ENCODE measurements at places on chromosomes 5 and 9.

- DNase-seq: no peak
Observed at GRCh38 chr9:114059047-114059803, 18.9 kb downstream of the AMBP start.

DNA sequence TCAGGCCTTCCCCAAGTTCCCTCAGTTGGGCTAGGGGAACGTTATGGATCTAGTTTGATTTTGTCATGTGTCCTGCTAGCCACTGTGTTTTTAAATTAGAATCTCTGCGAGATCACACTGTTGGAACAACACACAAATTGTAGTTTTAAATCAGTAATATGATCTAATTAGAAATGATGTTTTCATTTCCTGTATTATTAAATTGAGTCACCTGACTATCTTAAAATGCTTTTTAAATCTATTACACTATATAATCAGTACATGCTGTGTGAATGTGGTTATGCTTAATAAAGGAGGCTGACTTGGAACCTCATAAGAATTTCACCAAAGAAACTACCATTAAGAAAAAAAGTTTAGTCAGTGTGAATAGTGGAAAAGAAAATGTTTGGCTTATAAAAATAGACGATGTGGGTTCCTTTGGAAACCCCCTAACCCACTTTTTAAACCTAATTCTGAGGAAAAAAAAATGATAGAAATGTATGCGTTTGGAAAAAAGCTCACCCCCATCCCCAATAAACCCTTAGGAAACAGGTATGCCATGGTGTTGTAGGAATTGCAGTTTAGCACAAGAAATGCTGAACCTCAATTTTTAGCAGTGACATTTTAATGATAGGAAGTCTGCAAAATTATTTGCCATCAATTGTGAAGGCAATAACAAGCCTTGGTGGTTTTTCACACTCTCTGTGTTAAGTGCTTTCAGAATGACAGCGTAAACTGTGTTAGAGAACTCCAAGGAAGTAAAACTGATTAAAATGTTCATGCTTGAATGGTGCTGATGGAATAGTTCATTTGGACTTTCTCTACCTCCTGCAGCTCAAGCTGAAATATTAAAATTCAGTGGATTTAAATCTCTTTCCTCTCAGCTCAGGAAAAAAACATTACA, 59.0 kb downstream of the TLE4 start:
- DNase-seq: no peak

DNA sequence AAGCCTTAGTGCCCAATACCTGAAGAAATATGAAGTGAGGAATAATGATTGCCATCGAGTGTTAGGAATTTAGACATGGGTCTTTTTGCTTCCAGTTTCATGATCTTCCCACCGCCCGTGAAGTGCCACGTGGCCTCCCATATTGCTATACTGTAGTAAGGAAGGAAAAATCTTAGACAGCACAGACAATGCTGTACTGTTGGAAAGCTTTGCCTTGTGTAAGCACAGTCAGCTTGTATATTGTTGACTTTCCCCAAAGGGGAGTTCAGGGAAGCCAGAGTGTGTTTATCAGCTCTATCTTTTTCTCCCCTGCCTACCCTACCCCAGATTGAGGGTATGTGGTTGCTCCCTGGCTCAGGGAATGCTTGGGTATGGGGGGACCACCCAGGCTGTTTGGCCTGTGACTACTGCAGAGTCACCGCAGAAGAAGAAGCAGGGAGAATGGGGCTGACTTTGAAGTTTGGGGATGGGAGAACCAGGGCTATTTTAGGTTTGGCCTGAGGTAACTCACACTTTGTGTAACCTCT, 161.8 kb upstream of the MEF2C start:
- no peak for DNase-seq

- no peak for DNase-seq
Observed at GRCh38 chr5:157245886-157246285, 20.0 kb upstream of the CYFIP2 start.

DNA sequence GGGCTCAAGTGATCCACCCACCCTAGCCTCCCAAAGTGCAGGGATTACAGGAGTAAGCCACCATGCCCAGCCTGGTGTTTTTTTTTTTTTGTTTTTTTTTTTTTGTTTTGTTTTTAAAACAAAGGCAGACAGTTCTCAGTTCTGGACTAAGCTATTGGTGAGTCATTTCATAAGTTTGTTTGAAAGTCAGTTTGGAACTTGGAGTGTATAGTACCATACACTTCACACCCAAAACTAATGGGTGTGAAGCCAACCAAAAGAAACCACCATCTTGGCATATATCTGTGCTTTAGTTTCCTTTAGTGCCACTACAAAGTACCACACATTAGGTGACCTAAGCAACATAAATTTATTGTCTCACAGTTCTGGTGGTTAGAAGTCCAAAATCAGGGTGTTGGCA, 13.4 kb downstream of the MAST4 start:
- DNase-seq: no peak

GRCh38 chr5:33408816-33409215, 31.9 kb upstream of the TARS1 start:
- DNase-seq: no peak

DNA sequence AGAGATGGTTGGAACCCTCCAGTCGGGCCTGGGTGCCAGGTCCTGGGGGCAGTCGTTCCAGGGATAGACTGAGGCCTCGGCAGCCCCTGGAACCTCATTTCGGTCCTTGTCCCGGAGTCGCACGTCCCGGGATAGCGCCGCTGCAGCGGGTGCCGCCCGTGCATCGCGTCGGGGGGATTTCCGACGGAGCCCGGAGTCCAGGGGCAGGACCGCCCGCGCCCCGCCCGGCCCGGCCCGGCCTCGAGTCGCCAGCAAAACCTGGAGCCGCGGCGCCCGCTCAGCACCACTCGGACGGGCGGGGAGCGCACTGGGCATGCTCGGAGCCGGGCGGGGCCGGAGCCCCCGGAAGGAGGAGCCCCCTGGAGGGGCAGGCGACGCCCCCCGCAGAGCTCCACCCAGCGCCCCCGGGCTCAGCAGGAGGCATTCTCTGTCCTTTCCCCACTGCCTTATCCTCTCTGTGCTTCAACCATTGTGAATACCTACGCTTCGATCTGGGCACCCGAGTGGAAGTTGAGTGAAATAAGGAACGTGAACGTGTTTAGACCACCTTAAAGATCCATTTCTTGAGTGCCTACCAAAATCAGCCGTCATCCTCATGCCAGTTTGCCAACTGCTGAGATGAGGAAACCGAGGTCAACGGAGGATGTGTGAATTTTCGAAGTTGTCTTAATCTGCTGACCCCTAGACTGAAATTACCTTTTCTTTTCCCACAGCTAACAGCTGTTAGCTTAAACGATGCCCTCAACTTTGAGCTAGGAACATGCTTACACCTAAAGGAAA, 1.7 kb upstream of the PTPN3 start:
- no peak for DNase-seq

GRCh38 chr5:65383859-65384258, 97.9 kb downstream of the ADAMTS6 start:
- DNase-seq: no peak

GRCh38 chr5:180283026-180283615, 8.8 kb downstream of the MAPK9 start:
- DNase-seq: no peak

DNA sequence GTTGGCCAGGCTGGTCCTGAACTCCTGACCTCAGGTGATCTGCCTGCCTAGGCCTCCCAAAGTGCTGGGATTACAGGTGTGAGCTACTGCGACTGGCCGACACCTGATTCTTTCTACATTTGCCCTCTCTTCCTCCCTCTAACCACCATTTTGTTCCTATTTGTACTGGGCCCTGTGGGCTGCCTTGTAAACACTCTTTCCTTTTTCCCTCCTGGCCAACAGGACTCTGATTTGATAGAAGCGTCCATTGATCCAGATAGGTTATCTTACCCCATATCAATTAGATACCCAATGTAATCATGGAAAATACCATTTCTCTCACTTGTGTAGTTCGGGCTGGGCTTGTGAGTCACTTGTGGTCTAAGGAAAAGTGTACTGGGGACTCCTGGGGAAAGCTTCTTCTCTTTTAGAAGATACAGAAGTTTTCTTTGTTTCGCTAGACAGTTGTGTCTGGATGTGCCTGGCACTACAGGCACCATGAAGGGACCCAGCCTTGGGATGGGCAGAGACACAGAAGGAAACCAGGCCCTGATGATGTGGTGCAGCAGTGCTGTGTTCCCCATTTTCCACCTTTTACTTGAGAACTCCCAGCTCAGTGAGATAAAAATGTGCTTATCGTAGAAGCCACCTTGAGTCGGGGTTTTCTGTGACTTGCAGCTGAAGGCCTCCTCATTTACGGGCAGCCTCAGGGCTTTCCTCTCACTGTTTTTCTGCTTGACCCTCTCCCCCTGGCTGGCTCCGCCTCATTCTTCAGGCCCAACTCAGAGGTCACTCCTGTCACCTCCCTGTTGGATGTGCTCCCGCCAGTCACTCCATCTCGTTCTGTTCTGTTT, 32.8 kb upstream of the CPEB4 start:
- DNase-seq: no peak

- DNase-seq: no peak
Observed at GRCh38 chr5:139882961-139883539, 87.4 kb downstream of the PSD2 start.

DNA sequence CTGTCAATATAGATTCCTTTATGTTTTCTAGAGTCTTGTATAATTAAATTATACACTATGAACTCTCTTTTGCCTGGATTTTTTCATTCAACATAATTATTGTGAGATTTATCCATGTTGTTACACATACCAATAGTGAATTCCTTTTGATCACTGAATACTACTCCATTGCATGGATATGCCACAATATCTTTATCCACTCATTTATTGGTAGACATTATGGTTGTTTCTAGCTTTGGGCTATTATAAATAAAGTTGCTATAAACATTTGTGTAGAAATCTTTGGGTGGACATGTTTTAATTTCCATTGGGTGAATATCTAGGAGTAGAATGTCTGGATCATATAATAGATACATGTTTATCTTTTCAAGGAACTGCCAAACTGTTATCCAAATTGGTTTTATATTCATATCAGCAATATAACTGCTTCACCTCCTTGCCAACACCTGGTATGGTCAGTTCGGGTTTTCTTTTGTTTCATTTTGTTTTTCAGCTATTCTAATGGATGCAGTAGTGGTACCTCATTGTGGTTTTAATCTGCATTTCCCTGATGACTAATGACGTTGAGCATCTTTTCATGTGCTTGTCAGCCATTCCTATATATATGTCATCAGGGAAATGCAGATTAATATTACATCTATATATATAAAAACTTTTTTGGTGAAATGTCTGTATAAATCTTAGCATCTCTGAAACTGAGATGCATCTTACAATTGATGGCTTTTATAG, 32.1 kb upstream of the TCF7 start:
- DNase-seq: peak; percentile 29

DNA sequence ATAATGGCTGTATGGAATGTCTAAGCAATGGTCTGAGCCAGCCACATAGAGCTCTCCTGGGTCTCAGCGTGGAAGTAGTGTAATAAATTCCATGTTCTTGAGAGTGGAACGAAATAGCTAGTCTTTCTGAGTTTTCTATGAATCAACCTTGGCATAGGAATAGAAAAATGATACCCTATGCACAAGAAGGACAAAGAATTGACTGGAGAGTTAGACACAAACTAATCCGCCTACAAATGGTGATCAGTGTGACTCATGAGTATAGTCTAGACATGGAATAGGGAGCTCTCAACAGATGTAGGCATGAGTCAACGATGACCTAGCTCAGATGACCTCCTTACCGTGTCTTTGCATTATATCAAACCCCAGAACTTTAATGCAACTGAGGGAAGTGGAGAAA, 256.8 kb upstream of the GRIN3A start:
- DNase-seq: peak; percentile 91

- DNase-seq: peak; percentile 84
Observed at GRCh38 chr5:91283899-91284298, 99.2 kb downstream of the ARRDC3 start.

GRCh38 chr5:148639081-148639480, 15.2 kb downstream of the HTR4 start:
- DNase-seq: no peak

DNA sequence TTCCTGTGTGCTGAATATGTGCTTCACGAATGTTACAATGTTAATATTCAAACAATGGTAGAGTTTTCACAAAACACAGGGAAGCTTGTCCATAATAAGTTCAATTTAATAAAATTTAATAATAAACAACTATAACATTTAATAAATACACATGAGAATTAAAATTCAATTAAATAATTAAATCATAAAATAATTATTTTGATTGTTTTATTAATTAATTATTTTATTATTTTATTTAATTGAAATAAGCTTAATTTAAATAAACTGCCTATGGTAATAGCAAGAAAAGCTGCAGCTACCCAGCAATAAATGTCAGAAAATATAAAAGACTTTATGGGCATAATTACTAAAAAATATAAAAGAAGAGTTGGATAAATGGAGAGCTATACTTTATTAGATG, 149.0 kb upstream of the NFIB start:
- DNase-seq: no peak

DNA sequence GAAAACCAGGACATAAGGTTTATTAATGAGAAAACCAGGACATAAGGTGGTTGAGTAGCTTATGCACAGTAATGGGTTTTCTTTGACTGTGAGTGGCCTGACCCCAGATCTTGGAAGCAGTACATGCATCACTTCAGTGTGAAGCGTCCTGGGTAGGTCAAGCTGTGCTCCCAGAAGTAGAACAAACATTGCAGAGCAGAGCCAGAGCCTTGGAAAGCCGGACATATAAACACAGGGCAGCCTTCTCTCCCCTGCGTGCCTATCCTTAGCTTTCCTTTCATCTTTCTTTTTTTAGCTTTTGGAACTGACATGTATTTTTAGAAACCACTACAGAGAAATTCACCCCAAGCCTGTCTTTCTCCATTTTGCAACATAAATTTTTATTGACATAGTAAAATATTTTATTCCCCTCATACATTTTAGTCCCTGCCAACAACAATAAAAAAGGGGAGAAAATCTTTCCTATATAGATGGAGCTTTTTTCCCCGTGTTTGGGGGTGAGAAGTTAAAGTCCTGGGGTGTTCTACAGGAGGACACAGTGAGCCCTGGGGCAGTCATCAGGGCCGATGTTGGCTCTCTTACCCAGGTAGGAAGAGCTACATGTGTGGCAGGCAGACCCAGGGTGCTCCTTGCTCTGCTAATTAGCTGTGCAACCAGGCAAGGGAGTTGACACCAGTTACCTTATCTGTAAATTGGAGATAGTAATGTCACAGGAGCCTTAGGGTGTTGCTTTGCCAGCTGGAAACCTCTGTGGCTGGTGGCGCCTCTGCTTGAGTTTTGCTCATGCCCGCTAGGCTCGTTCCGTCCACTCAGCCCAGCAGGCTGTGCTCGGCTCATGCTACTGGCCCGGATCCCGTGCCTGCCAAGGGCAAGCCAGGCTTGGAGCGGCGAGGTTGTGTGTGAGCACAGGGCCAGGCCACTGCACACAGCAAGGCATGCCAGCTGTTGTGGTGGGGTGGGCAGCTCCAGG, 389.6 kb downstream of the KDM4C start:
- no peak for DNase-seq
